H7 (cell line): ENCODE measurements at places on chromosomes 16 and 17.
A peak's percentile ranks its signal among the peaks of the same experiment; 100 is the strongest.

DNA sequence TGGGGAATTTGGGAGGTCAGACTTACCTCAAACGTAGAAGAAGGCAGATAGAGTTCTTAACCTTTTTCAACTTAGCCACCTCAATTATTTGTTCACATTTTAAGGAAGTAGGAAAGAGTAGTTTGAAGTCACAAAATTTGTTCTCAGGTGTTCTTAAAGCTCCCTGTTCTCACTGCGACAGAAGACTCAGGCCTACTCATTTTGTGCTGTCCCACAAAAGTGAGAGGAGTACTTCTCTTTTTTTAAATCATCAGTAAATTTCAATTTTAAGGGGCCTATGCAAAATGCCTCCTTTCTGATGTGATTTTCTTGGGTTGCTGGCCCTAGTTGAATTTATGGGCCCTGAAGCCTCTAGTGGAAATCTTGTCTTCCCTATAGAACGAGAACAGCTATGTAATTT lies 133.4 kb downstream of the MAP2K6 start:
- no peak for DNase-seq

GRCh38 chr17:76566988-76567431 lies 18.6 kb downstream of the ST6GALNAC2 start:
- peak; percentile 43 for DNase-seq

GRCh38 chr17:17635126-17635525 lies 43.6 kb upstream of the PEMT start:
- DNase-seq: no peak

GRCh38 chr17:52383493-52384100 lies 225.1 kb upstream of the CA10 start:
- peak; percentile 50 for DNase-seq

- no peak for DNase-seq
Observed at GRCh38 chr17:55405600-55405999, 16.0 kb downstream of the MMD start.

DNA sequence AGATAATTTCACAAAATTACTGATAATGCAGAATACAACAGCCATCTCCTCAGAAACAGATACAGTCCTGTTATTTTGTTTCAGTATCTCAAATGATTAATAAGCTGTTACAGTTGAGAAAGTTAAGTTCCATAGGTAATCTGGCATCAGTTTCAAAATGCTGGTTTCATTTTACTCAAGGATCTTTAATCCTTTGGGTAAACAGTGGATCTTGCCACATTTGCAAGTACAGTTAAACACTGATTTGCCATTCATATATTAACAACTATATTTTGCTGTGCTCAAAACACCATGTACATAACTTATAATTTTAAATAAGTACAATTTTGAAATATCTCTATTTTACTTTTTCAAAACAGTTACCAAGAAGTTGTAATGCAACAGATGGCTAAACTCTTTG lies 31.2 kb downstream of the RPGRIP1L start:
- no peak for DNase-seq

DNA sequence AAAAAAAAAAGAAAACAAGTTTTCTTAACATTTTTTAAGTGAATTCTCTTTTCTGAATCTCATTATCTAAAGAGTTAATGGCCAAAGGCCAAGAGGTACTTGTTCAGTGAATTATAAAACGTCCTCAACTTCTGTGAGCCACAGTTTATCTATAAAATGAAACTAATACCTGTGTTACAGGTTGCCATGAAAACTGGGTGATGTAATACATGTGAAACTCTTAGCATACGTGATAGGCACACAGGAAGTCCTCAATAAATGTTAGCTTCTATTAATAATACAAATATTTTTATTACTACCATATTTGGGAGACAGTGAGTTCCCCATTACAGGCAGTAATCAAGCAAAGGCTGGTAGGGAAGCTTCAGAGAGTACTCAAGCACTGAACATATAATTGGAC lies 13.5 kb upstream of the INPP5K start:
- no peak for DNase-seq

GRCh38 chr17:44376124-44376523 lies 12.5 kb upstream of the FAM171A2 start:
- peak; percentile 94 for DNase-seq

GRCh38 chr16:23187341-23187740 lies 4.8 kb downstream of the SCNN1G start:
- DNase-seq: no peak

- DNase-seq: no peak
Observed at GRCh38 chr16:11612665-11613025, 25.9 kb upstream of the LITAF start.

DNA sequence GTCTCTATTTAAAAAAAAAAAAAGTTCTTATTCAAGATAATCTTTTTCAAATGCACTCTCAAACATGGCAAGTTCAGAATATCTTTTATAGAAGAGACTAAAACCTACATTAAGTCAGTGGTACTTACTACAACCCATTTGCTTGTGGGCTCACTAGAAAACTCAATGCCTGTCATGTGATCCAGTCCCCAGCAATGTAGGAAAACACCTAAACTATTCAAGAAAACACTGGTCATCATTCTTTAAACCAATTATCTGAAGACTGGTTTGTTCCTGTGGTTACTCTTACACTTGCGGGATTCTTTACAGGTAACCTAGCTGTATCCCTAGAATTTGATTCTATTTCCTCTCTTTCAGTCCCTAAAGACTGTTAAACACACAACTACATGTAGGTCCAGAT lies 19.6 kb downstream of the MED13 start:
- DNase-seq: no peak

DNA sequence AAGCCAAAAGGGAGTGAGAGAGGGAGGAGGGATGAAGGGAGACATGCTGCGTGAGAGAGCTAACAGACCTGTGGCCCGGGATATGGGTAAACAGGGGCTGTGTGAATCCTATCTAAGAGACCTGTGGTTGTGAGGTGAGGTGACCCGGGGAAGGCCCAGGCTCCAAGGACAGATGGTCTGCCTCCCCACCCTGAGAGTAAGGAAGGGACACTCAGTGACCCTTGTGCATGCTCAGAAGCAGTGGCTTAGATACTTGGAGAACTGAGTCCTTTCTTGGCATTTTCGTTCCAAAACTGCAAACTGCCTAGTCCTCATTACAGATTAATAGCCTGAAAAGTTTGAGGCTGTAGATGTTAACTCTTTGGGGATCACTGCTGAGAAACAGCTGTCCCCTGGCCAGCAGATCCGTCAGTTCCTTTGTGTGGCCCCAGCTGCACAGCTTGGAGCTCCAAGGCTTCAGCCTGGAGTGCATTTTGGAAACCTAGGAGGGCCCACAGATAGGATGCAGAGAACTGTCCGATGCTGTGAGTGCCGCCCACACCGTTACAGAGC lies 121.6 kb downstream of the SMG6 start:
- no peak for DNase-seq

DNA sequence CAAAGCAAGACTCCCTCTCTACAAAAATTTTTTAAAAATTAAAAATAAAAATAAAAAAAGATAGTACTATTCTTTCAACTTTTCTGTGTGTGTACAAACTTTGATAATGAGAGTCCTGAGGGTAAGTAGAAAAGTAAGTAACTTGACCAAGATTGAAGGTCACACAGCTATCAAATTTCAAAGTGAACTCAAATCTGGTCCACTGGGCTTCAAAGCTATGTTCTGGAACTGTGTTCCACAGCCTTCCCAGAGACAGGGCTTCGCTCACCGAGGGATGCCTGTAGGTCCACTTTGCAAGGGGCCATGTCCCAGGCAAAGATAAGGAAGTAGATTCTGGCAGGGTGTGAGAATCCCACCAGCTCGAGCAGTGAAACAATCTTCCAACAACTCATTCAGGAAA lies 56.3 kb upstream of the TNRC6A start:
- no peak for DNase-seq

DNA sequence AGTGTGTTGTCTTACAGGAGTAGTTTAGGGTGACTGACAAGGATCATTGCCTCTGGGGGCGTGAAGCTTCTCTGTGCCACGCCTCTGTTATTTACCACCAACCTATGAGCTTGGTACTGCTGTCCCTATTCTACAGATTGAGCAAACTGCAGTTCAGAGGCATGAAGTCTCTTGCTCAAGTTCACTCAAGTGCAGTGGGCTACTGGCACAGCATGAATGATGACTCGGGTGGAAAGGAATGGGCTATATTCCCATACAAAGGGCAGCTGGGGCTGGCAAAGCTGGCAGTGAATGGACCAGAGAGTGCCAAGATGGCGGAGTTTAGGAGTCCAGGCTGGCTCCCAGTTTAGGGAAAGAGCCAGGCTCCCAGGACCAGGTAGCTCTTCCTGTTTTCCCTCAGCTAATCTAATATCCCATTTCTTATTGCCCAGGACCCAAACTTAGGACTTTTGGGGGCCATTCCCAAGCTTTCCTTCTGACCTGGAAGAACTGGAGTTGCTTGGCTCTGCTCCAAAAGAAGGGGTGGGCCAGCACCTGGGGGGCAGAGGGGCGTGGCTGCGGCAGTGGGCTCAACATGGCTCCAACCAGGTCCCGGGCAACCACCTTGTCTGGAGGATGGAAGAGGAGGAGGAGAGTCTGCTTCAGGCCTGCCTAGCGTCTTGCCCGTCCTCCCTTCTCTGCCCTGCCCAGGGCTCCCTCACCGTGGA lies 12.9 kb downstream of the PLK1 start:
- DNase-seq: no peak

GRCh38 chr17:56914581-56915273 lies 878 bp upstream of the TRIM25 start:
- no peak for DNase-seq

DNA sequence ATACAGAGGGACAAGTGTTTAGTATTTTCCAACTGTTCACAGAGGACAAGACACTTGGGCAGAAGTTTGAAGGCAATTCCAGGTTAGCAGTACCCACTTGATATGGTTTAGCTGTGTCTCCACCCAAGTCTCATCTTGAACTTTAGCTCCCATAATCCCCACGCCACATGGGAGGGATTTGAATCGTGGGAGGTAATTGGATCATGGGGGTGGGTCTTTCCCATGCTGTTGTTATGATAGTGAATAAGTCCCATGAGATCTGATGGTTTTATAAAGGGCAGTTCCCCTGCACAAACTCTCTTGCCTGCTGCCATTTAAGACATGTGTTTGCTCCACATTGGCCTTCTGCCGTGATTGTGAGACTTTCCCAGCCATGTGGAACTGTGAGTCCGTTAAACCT lies 668.9 kb downstream of the MAF start:
- DNase-seq: no peak

- no peak for DNase-seq
Observed at GRCh38 chr17:66675991-66676371, 158.9 kb upstream of the CACNG5 start.

DNA sequence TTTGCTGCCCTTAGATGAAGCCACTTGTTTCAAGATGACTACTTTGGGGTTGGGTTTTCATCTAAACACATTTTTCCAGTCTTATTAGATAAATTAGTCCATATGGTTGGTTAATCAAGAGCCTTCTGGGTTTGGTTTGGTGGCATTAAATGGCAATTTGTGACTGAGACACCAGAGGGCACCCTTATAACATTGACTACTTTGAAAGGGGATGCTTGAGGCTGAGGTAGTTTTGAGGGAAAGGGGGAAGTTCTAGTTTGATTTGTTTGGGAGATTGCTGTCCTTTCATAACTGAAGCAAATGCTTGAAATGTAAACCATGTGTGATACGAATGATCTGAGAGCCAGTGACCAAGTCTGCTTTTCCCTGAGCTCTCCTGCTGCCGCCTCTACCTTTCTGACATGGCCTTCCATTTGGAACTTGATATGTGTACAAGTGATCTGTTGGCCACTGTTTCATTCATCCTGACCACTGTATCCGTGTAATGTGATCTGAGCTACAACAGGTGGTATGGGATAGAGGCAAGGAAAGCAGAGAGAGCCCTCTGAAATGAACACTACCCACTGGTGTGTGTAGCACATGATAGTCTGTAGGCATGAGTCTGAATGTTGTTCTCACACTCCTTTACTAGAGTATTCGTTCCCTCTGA lies 5.8 kb upstream of the RARA start:
- DNase-seq: peak; percentile 59

GRCh38 chr16:67464565-67464964 lies 16.4 kb downstream of the ATP6V0D1 start:
- DNase-seq: no peak

GRCh38 chr16:55010492-55011160 lies 80.0 kb downstream of the IRX5 start:
- no peak for DNase-seq
